ENCODE measurements at places on chromosomes 13 and 19.

DNA sequence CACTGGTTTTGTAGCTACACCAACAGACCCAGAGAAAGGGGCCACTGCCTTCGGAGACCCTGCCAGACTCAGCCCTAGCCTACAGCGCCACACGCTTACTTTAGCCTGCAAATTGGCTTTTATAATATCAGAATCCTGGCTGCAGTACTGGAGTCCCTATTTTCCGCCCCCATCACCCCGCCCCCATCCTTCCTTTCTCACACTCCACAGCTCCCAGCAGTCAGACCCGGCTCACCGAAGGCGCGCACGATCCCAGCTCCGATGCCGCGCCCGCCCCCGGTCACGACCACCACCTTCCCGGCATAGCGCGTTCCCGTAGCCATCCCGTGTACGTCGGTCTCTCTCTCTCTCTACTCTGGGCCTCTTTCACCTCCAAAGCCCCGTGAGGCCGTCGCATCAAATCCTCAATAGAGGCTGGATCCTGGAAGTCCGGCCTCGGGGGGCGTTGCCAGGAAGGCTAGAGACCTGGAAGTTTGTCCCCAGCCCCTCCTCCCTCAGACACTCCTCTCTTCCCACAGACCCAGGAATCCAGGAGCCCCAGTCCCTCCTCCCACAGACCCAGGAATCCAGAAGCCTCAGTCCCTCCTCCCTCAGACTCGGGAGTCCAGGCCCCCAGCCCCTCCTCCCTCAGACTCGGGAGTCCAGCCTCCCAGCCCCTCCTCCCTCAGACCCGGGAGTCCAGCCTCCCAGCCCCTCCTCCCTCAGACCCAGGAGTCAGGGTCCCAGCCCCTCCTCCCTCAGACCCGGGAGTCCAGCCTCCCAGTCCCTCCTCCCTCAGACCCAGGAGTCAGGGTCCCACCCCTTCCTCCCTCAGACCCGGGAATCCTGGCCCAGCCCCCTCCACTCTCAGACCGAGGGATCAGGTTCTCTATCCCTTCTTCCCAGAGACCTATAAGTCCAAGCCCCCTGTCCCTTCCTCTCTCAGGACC lies at the start of gene HSD17B14:
Gene HSD17B14, minus strand, starts transcription at position 403 of the 929 bp plus-strand sequence. Its CDS starts 80 bp downstream, at position 323.
- DNase-seq = no peak

- DNase-seq = no peak
These were observed 35.9 kb upstream of the MPHOSPH8 start for GRCh38 chr13:19597523-19597922.

DNA sequence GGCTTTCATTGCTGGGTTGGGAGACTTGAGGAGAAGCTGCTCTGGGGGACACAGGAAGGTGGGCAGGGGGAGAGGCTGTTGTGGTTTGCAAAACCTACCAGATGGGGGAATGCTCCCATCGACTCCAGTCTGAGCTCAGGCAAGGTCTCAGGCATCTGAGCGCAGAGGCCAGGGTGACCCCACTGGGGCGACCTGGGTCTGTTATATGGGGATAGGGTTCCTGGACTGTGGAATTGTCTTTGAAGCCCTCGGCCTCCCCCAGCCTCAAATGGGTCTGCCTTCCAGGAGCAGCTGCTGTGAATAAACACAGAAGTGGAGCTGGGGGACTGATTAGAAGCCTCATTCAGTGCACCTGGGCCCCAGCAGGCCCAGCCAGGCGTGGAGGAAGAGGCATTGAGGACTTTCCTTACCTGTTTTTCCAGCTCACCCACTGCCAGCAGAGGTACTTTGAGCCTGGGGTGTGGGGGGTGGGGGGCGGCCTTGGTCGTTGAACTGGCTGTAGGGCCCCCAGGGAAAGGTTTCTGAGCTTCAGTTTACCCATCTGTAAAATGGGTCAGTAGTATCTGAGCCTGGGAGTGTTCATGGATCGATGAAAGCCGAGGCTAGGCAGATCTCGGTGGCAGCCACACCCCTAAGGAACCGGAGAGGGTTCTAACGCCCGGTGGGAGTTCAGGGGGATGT lies 1.4 kb downstream of the CERS4 start:
- DNase-seq = no peak

DNA sequence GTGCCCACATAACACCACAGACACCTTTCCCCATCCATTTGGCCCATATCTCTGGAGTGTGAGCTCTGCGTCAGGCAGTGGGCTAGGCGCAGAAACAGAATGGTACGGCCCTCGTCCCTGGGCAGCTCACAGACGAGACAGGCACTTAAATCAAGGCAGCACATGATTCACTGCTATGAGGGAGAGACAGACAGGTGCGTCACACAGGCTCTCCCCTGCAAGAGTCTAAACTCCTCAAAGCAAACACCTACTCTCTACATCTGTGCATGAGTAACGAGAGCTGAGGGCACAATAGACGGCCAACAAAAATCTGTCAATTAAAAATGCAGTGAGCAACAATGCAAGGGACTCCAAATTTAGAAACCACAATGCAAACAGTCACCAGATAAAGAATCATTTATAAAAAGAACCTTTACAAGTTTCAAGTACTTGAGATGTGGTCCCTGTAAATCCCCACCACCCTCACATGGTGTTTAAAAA lies 348.9 kb downstream of the UQCRFS1 start:
- no peak for DNase-seq

DNA sequence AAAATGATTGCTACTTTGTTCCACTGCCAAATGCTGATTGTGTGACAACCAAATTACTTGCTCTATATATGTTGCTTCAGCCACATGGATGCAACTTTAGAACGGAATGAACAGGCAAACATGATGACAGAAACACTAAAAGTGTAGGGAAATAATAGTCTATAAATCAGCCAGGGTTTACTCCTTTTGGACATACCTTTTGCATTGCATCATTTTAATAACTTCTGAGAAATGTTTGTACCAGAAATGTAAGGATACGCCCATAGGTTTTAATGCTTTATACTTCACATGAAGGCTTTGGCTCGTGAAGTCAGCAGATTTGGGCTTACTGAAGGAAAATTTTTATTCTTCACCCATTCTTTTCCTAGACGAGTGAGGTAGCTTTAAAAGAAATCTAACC lies 141.0 kb downstream of the POSTN start:
- no peak for DNase-seq

- DNase-seq = no peak
These were observed 1.2 kb upstream of the SLC27A1 start for GRCh38 chr19:17469092-17469480.

- no peak for DNase-seq
These were observed 10.7 kb downstream of the RELB start for GRCh38 chr19:45011959-45012358.

GRCh38 chr19:54877471-54877870 lies 3.4 kb downstream of the FCAR start:
- DNase-seq = no peak

- no peak for DNase-seq
These were observed 11.6 kb downstream of the HSH2D start for GRCh38 chr19:16155128-16155527.

DNA sequence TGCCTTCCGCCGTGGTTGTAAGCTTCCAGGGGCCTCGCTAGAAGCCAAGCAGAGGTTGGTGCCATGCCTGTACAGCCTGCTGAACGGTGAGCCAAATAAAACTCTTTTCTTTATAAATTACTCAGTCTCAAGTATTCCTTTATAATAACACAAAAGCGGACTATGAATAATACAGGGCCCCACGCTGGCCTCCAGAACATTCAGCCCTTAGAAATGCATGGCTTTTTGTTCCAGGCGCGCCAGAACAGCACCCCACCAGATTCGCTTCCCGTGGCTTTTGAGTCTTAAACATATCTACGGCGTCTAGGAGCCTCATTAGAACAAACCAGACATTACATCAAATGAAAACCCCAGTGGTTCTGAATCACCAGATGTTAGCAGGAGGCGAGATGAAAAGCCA lies 75.1 kb downstream of the SLC15A1 start:
- no peak for DNase-seq

DNA sequence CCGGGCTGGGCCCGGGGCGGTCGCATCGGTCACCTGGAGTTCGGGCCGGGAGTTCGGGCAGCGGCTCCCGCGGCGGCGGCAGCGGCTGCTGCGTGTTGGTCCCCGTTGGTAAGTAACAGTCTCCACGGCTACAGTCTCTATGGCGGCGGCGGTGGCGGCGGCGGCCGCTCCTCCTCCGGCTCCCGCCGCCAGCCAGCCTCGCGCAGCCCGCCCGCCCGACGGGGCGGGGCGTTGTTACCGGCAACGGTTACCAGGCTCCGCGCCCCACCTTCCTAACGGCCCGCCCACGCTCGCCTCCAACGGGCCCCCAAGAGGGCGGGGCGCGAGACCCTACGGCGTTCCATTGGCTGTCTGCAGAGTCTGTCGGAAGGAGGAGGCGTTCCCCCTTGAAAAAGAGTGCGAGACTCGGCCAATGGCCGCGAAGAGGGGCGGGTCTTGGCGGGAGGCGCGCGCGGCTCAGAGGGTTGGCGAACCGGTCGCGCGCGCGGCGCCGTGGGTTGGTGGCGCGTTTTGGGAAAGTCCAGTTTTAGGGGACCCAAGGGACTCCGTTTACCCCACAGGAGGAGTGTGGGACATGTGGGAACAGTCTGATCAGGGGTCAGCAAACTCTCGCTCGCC lies at the start of gene RFX2:
Gene RFX2, minus strand, starts transcription at position 141 of the 618 bp plus-strand sequence. CDS start 63,004 bp downstream, outside the sequence.
- peak; percentile 99 for DNase-seq

DNA sequence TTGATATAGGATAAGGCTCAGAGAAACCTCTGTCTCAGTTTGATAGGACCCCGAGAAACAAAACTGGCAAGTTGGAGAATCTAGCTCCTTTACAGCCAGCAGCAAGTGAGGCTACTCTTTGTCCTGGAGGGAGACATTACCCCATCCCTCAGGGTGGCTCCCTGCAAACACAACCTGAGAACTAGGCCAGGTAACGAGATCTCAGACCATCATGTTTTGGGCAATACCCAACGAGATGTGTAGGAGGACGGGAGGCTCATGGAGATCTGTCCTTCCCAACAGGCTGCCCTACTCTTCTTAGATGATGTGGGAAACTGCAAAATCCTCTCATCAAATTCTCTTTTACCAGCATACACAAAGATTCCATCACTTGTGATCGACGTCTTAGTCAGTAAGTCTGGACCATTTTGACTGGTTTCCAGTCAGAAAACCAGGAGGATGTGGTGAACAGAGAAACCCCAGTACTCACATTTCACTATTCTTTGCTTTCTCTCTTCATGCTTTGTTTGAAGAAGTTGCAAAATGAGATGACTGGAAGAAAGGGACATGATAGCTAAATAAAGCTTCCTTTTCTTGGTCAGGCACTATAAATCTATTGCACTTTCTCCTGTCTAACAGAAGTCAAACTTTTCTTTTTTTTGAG lies 6.0 kb upstream of the CTU1 start:
- no peak for DNase-seq

DNA sequence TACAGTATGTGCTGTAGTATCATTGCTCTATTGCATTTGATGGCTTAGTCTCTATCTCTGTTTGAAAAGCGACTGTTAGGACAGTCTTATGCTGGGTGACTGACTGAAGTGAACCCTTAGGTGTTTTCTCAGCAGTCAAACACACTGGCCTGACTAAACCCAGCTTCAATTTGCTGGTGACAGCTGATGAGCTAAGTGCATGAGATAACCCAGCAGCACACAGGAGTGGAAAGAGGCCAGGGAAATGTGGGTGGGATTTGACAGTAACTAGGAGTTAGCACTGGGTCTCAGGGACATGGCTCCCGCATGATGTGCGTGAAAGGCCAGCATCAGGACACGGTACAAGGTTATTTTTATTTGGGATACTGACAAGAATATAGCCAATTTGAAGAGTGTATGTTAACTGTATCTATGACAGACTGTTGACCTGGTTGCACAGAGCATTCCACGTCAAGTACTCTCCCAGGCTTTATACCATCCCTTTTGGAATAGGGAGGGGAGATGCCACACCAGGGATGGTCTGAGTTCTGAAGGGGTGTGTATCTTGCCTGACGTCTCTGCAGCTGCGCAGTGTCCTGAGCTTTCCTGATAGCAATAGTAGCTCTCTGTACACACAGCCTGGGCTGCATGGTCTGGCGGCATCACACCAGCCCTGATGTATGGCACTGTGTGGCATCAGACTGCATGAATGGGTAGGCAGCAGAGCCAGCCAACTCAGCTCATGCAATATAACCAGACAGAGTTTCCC lies 144.8 kb downstream of the FLT1 start:
- no peak for DNase-seq

DNA sequence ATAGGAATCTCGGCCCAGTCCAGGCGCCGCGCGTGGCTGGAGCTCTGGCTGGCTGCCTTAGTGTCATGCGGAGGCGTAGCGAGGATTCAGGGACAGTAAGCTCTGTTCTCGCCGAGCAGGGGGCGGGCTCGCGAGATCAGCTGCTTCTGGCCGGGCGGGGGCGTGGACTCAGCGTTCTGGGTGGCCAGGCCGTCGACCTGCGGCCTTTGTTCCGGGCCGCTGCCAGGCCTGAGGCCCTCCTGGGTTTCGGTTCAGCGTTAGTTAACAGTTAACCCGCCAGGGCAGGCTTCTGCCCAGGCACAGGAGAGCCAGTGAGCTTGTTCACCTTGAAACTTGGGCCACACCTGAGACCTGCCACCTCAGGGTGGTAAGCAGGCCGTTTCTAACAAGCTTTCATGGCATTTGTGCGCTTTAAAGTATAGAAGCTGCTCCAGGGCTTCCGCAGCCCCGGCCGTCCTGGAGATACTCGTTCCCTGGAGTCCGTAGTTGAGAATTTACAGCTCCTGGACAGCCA lies 332.2 kb upstream of the SGCG start:
- no peak for DNase-seq

DNA sequence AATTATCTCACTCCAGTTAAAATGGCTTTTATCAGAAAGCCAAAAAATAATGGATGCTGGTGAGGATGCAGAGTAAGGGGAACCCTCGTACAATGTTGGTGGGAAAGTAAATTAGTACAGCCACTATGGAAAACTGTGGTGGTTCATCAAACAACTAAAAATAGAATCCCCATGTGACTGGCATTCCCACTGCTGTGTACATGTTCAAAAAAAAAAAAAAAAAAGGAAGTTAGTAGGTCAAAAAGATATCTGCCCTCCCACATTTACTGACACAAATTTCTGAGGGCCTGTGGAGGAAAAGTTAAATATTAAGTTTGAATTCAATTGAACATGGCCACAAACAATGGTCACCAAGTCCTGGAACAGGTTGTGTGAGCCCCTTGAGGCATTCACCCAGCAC lies 9.8 kb upstream of the ZSCAN5A start:
- no peak for DNase-seq

DNA sequence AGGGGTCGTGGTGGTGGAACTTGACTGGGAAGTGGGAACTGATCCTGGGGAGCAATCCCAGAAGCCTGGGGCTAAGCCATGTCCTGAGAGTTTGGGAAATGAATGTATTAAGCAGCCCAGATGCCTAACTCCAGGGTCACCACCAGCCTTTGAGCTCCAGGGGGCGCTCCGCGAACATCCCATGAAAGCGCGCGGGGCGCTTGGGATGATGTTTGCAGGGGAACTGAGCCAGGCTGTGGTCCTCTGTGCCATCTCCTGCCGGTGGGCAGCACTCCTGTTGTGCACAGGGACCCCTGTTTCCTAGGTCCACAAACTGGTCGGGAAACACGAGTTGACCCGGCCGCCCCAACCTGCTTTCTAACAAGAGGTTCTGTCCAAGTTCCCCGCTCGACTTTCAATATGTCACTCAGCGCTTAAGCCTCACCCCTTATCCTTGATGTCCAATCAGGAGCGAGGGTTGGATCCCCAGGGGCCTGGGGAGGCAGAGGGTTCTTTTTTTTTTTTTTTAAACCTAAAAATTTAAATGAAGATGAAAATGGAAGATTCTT lies 14.4 kb downstream of the LEUTX start:
- DNase-seq = peak; percentile 59
